ENCODE measurements at places on chromosomes 3 and 15.

- no peak for DNase-seq
Observed at GRCh38 chr3:87792534-87793336, 266.1 kb downstream of the CGGBP1 start.

- no peak for DNase-seq
Observed at GRCh38 chr15:64636556-64636955, 138.8 kb downstream of the RBPMS2 start.

GRCh38 chr15:89346516-89347231, 12.1 kb upstream of the POLG start:
- DNase-seq = no peak

- no peak for DNase-seq
Observed at GRCh38 chr3:7817239-7817638, 684.4 kb upstream of the LMCD1 start.

DNA sequence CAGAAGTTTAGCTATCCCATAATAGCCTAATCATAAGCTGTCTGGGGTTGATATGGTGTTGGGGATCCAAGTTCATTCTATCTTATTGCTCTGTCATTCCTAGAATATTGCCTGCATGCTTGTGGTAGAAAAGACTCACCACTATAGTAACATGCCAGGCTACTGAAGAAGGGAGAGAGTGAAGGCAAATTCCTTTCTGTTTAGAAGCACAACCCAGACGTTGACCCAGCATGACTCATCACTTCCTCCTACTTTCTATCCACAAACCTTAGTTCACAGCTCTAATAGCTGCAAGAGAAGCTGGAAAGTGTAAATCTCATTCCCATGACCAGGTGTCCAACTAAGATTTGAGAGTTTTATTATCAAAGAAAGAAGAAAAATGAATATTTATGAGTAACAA, 57.8 kb upstream of the NMD3 start:
- no peak for DNase-seq

DNA sequence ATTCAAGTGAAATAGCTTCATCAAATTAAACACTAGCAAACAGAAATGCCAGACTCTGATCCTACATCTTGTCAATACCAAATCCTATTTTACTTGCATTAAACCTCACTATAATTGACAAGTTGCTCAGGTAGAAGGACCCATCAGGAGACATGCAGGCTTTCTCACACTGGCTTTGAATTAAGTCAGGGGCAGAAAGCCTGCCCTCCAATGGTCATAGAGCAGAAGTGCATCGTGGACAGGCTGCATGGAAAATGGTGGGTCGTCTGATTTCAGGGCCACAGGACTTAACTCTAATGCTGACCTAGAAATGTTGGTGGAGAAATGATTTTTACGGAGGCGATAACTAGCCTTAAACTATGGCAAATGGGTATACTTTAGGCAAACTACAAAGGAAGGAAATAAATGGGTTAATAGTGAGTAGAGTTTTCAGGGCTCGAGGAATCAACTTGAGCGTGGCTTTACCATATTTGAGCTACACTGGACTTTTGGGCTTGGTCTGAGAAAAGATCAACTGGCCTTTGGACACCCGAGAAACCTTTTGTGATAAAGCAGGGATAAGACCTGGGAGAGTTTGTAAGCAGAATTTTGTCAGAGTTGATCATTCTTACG, 283.9 kb downstream of the GRM7 start:
- DNase-seq = no peak

DNA sequence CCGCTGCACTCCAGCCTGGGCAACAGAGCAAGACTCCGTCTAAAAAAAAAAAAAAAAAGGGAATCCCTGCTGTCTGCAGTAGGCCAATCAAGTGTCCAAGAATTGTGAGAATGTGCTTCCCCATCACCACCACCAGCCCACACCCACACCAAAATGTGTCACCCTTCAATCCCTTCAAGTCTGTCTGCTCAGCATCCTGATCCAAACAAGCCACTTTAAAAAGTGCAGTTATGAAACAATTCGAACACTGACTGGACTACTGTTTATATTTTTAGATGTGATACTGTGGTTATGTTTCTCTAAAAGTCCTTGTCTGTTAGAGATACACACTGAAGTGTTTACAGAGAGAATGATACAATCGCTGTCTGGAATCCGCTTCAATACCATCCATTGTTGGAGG, 78.1 kb upstream of the CGNL1 start:
- no peak for DNase-seq

DNA sequence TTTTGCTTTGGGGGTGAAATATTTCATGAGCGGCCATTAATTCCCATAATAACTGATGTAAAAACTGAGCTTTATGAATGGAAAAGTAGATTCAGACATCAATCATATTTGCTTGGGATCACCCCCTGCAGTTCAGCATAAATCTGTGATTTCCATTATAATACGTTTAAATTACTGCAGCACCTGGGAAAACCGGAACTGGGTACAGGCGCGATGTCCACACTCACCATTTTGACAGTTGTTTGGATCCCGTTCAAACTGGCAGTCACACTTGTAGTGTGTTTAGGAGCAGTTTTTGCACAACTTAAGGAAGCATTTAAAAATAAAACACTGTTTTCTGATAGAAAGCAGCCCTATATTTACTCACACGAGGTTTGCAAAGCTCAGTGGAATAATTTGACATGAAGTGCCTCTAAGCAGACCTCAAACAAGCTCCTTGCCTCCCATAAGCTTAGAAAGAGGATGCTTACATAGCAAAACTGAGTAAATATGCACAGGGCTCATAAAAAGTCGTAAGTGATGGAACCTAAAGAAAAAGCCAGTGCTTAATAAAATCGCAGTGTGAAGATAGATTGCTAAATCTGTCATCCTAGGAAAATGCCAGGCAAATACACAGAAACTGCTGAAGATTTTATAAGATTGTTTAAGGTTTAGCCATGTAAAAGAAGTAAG, 377.6 kb downstream of the PTPRG start:
- no peak for DNase-seq

DNA sequence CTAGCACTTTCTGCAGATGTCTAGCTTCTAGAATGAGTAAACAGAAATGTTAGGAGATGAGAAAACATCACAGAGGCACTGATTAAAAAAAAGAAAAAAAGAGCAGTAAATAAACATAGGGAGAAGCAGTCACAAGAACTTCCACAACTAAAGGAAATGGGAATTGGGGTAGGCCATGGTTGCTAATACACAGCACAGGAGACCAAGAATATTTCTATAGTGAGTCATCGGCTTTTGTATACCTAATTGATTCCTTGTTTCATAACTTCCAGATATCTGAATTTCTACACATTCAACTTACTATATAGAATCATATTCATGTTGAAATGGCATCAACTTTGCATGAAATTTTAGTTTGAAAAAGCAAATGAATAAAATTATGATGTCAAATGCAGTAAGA, 47.3 kb upstream of the TCF12 start:
- no peak for DNase-seq

DNA sequence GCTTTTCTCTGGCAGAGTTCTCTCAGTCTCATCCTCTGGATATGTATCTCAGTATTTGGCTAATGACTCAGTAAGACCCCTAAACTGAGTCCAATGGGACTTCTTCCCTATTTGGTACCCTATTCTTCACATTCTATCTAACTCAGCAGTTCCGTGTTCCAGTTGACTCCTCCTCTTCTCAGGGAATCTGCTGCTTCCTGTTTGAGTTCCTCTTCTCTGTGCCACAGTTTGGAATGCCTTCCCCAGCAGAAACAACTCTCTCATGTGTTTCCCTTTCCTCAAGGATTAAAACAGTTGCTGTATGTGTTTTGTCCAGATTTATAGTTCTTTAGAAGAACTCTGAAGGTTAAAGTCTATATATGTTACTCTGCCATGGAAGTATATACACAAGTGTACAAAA, 344.0 kb upstream of the RARB start:
- no peak for DNase-seq

DNA sequence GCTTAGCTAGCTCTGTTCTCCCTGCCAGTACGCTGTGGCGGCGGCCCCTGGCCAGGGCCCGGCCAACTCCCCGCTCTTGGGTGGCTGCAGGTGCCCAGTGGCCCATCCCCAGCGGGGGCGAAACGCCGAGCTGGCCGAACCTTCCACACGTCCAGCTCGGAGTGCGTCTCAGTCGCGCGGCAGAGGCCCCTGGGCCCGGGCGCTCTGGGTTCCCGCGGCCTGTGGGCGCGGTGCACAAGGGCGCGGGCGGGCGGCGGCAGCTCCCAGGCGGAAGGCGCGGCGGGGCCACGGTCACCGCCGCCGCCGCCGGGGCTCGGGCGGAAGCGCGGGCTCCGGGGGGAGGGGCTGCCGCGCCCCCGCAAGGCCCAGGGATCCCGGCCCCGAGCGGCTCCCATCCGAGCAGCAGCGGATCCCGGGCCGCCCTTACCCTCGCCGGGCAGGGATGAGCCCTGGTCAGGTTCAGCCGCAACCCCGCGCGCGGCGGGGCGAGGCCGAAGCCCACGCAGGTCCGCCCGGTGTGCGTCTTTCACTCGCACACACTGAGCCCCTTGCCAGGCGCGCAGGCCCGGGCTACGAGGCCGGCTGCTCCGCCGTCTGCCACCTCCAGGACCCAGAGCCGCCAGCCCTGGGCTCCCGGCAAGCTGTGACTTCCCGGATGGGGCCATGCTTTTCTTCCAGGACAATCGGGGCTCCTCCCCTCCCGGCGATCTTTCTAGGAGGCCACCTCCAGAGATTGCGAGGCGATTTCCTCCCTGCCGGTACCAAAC, 54.2 kb downstream of the CCDC54 start:
- peak; percentile 21 for DNase-seq

GRCh38 chr15:35654332-35654731, 108.4 kb upstream of the DPH6 start:
- DNase-seq = no peak

DNA sequence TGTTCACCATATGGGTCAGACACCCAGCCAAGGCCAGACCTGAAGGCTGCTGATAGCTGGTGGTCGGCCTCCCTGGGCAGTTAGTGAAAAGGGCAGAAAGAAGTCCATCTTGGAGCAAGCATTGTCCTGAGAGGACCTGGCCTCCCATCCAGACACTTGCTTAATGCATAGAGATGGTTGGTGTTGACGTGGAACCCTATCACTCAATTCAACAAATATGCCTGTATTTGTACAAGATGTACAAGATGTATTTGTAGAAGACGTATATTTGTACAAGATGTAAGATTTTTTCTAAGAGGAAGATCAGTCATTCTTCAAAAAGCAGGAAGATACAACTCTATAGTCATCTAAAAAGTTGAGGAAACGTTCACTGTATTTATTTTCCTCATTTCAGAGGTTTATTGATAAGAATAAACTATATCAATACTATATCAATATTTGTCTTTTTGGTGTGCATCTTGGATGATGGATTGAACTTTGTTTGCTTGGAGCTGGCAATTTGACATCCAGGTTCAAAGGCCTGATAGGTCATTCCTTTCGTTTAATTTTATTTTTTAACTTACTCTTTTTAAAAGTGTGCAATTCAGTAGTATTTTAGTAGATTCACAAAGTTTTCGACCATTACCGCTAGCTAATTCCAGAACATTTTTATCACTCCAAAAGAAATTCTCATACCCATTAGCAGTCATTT, 5.9 kb downstream of the TMEM42 start:
- DNase-seq = no peak

DNA sequence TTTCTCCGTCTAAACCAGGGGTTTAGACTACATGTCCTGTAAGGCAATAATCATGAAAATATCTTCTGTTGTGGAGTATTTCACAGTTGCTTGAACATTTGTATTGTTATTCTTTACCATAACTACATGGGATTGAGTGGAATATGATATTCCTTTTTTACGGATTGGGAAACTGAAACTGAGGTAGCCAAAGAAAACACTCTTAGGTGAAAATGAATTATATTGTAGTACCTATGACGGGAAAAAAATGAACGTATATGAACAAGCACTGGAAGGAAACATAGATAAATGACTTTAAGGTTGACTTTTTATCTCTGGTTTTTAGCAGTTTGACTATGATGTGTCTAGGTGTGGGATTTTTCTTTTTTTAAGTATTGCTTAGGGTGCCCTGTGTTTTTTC, 35.6 kb downstream of the MAP2K1 start:
- DNase-seq = no peak
